Dermis microvascular lymphatic vessel endothelial cell (primary cell): ENCODE measurements at places on chromosomes 7 and 10. TPM values are rescaled to one million over a fixed set of nuclear protein-coding genes. Genes with fewer than 3 reads are reported as not detected.

The EIF4H gene
- 390 and 404 TPM in 2 replicates for total RNA-seq

The AGBL3 gene
- total RNA-seq, result 0.51 and 1.0 TPM in 2 replicates

The TCERG1L gene
- total RNA-seq, result not detected in 2 replicates

The TRIM50 gene
- total RNA-seq, result not detected in 2 replicates

The OPN1SW gene
- not detected in 2 replicates for total RNA-seq
